ENCODE measurements at places on chromosomes 12 and 14.

GRCh38 chr14:94615823-94616570, 3.8 kb downstream of the SERPINA3 start:
- no peak for DNase-seq

GRCh38 chr12:55771736-55772135, 28.8 kb downstream of the GDF11 start:
- no peak for DNase-seq

DNA sequence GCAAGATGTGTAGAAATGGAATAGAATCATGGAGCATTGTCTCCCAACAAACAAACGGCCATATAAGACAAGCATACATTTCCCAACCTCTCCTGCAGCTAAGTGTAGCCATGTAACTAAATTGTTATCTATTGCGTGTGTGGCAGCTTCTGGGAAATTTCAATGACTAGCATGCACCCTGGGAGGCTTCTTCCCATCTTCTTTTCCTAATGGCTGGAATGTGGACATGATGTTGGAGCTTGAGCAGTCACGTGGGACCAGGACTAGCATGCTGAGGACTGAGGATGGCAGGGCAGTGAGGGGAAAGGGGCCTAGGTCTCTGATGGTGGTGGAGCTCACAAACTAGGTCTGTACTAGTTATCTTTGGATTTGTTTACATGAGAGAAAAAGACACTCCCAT, 21.7 kb upstream of the CTDSP2 start:
- DNase-seq, result no peak

GRCh38 chr14:75341620-75342019, 63.0 kb downstream of the FOS start:
- no peak for DNase-seq

DNA sequence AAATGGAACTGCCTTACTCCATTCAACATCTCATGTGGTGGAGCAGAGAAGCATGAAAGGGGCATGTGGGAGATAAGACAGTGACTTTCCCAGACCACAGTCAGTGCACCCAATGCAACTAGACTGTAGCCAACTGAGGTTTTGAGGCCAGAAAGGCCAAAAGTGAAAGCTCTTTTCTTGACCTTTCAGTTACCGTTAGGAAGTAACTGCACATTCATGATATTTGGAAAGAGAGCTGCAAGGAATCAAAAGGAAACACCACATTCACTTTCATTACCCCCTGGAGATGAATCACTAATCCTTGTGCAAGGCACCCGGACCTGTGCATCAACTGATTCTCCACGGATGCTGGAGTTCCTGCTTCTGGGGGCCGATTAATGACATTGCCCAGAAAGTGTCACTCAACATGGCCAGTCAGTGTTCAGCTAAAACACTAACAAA, 72.9 kb upstream of the ELK3 start:
- no peak for DNase-seq

- no peak for DNase-seq
These were observed 70.2 kb downstream of the STXBP6 start for GRCh38 chr14:24979725-24980239.

All from NCI-H146 (cell line).